ENCODE measurements at places on chromosomes 3 and 15.

DNA sequence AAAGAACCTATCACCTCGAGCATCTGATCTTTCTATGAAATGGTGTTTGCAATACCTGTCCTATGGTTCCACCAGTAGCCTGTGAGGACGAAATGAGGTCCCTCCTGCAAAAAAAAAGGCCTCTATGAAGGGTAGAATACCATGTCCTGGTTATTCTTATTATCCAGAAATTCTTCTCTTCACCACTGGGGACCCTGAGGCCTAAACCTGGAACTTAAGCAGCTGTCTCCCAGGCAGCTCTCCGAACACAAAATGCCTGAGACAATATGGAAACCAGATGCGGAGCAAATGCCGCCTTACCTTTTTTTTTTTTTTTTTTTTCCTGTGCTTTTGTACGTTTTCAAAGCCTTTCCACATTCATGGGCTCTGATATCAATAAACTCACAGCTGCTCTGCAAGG, 62.1 kb upstream of the WNT5A start:
- DNase-seq = no peak

DNA sequence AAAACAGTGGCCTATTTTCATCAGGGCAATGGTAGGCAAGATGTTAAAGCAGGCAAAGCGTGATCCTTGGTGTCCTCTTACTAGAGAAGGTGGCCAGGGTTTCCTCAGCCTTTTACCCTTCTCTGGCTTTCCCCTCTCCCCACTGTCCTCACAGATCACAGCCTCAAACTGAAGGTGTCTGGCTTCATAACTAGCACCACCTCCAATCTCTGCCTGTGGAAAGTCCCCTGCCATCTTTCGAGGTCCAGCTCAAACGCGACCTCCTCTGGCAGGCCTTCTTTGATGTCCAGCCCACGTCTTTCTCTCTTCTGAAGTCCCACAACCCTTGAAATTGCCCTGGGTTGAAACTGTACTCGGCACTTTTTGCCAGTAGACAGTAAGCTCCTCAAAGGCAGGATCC, 35.9 kb downstream of the CYP19A1 start:
- DNase-seq = no peak

DNA sequence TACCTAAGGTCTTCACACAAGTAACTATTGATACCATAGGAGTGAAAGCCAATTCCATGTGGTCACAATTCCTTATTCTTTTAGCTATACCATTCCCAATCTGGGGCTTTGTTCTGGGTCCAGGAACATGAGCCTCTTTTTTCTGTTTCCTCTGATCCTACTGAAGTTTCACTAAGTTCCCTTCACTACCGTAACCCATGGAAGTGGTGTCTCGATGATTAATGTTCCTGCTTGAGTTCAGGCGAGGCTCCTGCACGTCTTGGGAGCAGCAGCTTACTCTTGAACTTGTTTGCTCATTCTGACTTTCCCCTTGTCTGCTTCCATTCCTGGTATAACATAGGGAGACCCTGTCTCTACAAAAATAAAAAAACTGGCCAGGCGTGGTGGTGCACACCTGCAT, 23.6 kb downstream of the ZNF592 start:
- DNase-seq = no peak

DNA sequence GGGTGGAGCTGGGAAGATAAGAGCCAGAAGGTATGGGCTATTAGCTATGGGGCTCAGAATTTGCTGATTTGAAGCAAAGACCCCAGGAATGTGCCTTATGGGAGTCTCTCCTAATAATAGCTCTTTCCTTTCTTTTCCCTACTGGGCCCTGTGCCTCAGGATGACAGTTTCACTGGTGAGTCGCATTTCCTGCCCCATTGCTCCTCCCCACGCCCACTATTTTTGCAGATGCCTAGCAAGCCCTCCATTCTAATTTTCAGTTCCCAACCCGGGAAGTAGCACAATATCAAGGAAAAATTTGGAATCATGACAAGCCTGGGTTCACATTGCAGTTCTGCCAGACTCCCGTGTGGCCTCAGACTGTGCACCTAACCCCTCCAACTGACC, 583 bp downstream of the IL17RE start:
- DNase-seq = no peak

DNA sequence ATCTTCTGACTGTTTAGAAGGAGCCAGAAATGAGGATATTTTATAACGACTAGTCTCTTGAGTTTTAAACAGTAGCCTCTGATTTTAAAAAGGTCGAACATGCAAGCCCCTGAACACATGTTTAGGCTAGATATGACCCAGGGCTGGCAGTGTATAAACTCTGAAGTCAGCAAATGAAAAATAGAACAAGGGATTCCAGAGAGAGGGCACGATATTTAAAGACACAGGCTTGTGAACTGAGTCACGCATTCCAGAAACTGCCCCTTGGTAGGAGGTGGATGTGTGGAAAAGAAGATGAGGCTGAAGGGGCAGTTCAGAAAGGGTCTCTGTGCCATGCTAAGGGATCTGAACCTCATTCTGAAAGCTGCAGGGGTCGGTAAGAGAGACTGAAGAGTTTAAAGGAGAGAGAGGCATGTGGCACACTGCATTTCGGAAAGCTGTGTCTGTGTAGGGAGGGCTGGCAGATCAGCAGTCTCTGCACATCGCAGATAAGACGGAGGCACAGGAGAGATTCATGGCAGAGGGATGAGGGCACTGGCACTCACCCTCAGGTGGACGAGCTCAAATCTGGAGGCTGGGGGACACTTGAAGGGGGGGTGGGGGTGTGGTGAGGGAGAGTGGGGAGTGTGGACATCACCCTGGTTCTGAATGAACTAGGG, 22.1 kb downstream of the ST8SIA2 start:
- DNase-seq = no peak

Data from ureter (tissue), 1 donor.